Stimulated activated CD4-positive, alpha-beta T cell treated with anti-CD3 and anti-CD28 coated beads, Interleukin-1b, Interleukin-23, amount 100 ng/mL, for 1 hour (primary cell): ENCODE measurements at places on chromosomes 7 and 10.

- DNase-seq = no peak
These were observed 497.4 kb upstream of the PODXL start for GRCh38 chr7:132053871-132054270.

DNA sequence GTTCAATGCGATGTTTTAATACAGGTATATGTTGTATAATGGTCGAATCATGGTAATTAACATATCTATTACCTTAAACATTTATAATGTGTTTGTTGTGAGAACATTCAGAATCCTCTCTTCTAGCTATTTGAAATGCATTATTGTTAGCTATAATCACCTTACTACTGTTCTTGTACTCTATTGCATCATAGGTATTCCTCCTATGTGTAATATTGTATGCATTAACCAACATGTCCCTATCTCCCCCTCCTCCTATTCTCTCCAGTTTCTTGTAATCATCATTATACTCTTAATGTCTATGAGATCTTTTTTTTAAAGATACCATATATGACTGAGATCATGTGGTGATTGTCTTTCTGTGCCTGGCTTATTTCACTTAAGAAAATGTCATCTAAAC, 235.2 kb downstream of the ATRNL1 start:
- DNase-seq = no peak

GRCh38 chr7:31957090-31957720, 113.0 kb downstream of the PDE1C start:
- DNase-seq = no peak

DNA sequence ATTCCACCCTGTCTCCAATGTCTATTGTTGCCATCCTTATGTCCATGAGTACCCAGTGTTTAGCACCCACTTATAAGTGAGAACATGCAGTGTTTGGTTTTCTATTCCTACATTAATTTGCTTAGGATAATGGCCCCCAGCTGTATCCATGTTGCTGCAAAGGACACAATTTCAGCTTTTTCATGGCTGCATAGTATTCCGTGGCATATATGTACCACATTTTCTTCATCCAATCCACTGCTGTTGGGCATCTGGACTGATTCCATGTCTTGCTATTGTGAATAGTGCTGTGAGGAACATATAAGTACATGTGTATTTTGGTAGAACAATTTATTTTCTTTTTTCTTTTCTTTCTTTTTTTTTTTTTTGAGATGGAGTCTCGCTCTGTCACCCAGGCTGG, 68.2 kb downstream of the TMEM178B start:
- DNase-seq = no peak

DNA sequence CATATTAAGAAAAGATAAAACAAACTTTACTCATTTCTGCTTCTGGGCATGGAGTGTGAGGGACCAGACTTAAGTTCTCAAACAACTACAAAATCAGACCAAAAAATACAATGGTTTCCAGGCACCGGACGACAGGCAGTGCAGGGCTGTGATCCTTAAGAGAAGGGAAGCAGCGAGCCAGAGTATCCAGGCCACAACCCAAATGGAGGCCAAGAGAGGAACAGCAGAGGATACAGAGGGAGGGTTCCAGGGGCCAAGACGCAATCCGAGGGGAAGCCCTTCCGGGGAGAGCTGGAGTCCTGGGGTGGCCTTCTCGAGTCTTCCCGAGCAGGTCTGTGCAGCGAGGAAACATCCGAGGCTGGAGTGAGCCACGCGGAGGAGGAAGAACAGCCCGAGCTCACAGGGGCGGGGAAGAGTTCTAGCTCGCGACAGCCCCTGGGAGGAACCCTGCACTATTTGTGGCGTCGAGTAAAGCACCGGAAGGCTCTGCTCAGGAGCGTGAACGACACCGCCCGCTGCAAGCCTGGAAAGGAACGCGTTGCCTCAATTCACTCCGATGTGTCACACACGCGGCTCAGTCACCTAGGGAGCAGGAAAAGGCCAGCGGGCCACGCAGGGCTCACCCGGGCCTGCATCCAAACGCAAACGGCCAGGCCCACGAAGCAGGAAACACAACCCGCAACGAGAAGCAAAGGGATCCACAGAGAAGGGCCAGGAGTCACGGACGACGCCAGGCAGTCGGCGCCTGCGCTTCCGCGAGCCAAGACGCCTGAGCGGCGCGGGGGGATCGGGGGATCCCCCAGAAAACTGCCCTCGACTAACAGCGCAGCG, 933 bp upstream of the RNF32 start:
- DNase-seq = no peak

GRCh38 chr10:33655921-33656320, 321.5 kb upstream of the NRP1 start:
- no peak for DNase-seq

- DNase-seq = no peak
These were observed 45.9 kb upstream of the PAPSS2 start for GRCh38 chr10:87613751-87614150.

GRCh38 chr7:120725376-120726039, 132.4 kb downstream of the TSPAN12 start:
- DNase-seq = no peak

DNA sequence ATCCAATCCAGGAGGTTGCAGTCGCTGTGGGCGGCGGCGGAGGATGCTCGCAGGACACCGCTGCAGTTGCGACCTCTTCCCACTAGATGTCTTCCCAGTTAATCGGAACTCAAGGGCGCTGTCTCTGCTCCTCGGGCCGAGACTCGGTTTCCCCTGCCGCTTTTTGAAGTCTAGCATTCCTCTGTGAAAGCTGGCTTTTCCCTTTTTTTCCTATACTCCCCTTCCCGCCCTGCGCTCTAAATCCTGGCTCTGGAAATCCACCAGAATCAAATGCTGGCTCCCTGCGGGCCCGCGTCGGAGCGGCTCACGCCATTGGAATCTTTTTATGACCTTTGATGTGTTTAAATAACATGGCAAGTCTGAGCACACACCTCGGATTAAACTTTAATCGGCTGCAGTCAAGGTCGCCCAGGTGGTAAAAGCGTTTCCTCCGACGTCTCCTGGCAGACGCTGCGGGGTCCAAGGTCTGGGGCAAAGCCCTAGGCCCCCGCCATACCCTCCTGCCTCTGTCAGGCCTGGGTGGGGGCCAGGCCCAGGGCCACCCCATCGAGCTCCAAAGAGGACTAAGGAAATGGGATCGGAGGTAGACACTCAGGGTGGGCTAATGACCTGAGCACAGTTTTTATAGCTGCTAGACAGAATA, 10.7 kb upstream of the HOXA13 start:
- DNase-seq = no peak

DNA sequence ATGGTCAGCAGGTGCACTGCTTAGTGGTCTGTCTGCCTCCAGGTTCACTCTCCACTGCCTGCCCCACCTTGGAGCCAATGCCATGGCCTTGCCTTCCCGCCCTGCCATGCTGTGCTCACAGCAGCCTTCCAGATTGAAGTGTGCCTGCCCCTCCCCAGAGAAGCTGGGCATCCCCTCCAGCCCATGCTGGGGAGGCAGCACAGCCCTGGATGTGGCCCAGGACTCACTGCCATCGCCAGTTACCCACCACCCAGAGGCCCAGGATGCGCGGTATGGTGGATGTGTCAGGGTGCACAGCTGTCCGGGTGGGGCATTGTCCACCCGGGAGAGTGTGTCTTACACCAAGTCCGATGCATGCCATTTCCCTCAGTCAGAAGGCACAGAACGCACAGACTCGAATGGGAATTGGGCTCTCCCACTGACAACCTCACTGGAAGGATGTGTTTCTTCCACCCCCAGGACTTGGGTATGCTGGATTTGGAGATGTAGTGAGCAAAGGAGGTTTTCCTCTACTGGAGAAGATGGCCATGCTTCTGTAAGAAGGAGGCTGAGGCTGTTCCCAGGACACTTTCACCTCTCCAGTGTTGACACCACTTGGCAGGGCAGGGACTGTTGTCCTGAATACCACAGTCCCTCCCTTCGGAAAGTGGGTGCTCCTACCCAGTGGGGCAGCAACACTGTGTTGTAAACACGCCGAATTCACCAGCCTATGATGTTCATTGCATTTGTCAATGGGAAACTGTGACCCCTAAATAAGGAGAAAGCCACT, 122.0 kb downstream of the ADARB2 start:
- DNase-seq = no peak
